Psoas muscle (tissue), 8 donors: ENCODE measurements at places on chromosomes 11 and 22. TPM values are rescaled to one million over a fixed set of nuclear protein-coding genes. Genes with fewer than 3 reads are reported as not detected.

DNA sequence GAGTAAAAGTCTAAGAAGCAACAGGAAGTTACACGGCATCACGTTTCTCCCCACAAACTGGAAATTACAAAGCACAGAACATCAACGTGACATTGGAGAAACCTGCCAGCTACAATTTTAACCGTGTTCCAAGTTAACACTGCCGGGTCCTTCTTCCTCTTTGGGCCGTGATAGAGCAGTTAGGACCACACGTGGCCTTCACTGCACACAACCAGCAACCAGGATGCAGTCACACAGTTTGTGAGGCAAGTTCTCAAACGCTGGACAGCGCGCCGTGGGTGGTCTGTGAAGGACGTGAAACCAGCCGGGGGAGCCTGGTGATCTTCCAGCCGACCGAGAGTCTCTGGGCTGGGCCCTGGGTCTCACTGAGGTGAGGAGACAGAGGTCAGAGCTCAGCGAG lies 14.6 kb downstream of the C11orf21 start:
- DNase-seq = peak; percentile 32

DNA sequence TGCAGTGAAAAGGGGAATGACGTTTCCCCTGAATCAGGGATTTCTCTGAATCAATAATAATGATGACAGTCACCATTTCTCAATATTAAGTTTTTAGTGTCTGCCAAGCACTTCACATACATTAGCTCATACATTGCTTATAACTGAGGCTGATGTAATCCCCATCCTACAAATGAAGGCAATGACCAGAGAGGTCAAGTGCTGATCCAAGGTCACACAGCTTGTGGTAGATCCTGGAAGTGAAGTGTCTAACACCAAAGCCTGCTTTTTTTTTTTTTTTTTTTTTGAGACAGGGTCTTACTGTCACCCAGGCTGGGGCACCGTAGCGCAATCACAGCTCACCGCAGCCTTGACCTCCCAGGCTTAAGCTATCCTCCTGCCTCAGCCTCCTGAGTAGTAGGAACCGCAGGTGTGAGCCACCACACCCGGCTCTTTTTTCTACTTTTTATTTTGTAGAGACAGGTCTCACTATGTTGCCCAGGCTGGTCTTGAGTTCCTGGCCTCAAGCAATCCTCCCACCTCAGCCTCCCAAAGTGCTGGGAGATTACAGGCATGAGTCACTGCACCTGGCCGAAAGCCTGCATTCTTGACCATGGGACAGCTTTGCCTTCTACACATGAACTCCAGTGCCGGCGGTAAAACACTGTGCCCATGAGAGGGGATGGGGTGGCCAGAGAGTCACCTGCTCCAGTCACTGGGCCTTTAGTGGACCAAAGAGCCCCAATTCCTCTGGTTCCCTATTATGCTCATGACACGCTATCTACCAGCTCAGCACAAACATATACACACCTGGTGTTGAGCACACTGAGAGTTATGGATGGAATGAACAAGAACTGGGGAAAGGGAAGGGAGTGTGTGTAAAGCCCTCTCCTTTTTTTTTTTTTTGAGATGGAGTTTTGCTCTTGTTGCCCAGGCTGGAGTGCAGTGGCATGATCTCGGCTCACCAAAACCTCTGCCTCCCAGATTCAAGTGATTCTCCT lies 17.4 kb downstream of the ARHGAP1 start:
- DNase-seq = no peak

- DNase-seq = peak; percentile 83
Measured at GRCh38 chr11:3165152-3165705, at the start of gene OSBPL5. Gene OSBPL5 (minus strand): TSS chr11:3165310. CDS start chr11:3129148, 36,162 bp downstream.

The OPCML gene
- not detected for total RNA-seq
